ENCODE measurements at places on chromosomes 6 and 20. TPM values are rescaled to one million over a fixed set of nuclear protein-coding genes. Genes with fewer than 3 reads are reported as not detected.

Gene C20orf202
- total RNA-seq = not detected

Gene FRMD1
- total RNA-seq = 0.03 TPM

Gene GABRR1
- not detected for total RNA-seq

Gene MUCL3
- total RNA-seq = 0.14 TPM

Gene BPIFB4
- not detected for total RNA-seq
